ENCODE measurements at places on chromosomes 5 and 9.

GRCh38 chr9:137222190-137223077, at the start of gene RNF208:
RNF208 (minus strand) TSS chr9:137222240; CDS start chr9:137221212, 1,028 bp downstream.
- DNase-seq = no peak

GRCh38 chr5:149801307-149801990, 71.3 kb downstream of the PPARGC1B start:
- no peak for DNase-seq

DNA sequence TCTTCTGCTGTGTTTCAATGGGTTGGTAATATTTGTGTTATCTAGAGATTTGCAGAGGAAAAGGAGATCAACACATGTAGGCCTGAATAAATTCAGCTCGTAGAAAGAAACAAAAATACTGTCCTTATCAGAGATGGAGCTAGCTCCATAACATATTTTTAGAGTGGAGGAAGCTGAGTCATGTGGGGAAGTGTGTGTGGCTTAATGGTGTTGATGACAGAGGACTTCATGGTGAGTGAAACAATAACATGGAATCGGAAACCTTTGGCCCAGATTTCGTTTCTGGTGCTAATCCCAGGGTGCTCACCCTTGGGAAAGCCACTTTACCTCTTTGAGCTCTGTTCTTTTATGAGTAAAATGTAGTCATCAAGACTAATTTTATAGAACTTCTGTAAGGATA, 825.0 kb downstream of the TLR4 start:
- DNase-seq = no peak

- no peak for DNase-seq
Observed at GRCh38 chr5:167029488-167029887, 1262.0 kb upstream of the WWC1 start.

GRCh38 chr5:50751064-50751657, 84.7 kb downstream of the PARP8 start:
- DNase-seq = no peak

DNA sequence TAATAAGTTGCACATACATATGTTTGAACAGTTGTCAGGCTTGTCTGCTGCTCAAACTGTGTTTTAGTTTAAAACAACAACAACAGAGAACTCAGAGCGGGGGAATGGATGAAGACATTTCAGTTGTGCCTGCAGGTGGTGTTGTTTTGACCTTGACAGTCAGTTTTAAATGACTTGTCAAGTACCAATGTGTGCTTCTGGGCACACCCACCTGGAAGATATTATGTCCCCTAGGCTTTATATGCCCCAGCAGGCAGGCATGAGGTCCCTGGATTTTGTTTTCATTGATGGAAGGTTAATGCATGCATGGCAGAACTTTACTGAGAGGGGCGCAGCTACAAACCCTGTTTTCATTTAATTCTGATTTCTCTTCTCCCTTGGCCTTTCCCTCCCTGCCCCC, 84.6 kb downstream of the AOPEP start:
- DNase-seq = no peak

DNA sequence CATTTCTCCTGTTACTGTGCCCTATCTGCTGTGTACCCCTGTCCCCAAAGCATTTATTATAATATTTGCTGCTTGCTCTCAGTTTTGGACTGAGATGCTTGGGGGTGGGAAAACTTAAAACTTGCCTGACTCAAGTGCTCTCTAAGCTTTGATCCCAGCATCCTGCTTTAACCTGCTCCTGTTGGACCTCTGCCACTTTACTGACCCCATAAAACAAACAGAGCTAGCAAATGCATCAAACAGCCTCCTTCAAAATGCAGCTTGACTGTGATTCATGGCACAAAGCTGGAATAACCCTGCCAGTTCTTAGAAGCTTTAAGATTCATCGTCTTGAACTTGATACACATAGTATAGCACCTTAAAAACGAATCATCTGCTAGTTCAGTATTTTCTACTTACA, 212.5 kb downstream of the DEPDC1B start:
- DNase-seq = no peak

DNA sequence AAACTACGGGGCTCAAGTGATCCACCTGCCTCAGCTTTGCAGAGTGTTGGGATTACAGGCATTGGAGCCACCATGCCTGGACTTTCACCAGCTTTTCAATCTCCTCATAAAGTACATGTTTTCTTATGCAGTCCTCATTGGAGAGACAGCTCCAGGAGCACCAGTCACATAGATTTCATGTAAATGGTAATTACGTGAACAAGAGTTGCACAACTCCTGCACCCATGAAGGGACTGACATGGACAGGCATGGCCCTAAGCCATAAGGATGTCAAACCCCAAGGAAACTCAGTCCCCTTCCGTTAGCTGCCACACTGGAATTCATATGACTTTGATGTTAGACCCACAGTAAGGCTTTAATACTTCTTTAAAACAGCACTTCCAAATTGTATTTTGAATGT, 7.6 kb upstream of the ADGRV1 start:
- no peak for DNase-seq

- no peak for DNase-seq
Observed at GRCh38 chr5:40494631-40495236, 185.0 kb upstream of the PTGER4 start.

GRCh38 chr5:136084698-136085097, 47.9 kb upstream of the SMAD5 start:
- no peak for DNase-seq

DNA sequence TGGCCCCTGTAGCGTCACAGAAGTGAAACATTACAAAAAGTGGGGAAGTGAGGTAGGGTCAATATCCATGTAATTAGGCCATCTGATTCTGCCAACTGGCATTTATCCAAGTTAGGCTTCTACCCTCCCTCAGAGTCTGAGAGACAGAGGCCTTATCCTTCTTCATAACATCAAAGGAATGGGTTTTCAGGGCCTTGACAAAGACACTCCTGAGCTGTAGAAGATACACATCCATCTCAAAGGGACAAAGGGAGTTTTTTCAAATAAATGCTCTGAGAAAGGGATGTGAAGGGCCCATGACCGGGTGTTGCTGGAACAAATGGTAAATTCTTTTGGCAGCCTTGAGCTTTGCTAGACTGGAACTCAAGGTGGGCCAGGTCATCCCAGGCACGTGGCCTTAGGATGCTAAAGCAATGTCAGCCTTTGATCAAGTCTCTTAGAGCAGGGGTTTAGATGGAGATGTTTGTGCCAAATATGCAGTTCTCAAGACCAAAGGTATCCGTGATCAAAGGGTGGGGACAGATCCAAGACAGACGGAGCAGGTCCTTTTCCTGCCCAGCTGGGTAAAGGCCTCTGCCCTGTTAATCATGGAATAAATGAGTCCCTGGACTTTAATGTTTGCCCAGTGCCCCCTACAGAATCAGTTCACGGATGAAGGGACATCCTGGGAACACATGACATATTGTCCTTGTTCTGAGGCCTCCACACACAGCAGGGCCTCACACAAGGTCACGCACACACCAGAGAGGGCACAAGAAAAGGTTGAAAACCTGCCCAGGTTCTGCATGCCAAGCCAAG, 10.0 kb upstream of the FAM169A start:
- no peak for DNase-seq

- no peak for DNase-seq
Observed at GRCh38 chr9:23747088-23748075, 78.7 kb downstream of the ELAVL2 start.

DNA sequence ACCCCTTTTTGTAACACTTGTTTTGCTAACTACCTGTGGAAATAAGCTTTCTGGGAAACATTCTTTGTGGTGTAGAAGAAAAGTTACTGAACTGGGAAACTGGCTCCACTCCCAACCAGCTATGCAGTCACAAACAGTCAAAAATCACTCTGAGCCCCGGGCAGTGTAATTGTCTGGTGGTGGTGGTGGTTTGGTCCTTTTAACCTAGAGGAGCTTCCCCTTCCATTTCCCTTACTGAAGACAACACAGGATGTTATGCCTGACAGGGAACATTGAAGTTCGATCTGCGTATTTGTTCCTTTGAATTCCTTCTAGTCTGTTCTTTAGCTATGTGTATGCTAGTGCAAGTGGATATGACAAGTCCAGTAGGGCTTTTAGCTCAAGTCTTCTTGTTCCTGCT, 56.8 kb upstream of the TBCA start:
- peak; percentile 82 for DNase-seq

DNA sequence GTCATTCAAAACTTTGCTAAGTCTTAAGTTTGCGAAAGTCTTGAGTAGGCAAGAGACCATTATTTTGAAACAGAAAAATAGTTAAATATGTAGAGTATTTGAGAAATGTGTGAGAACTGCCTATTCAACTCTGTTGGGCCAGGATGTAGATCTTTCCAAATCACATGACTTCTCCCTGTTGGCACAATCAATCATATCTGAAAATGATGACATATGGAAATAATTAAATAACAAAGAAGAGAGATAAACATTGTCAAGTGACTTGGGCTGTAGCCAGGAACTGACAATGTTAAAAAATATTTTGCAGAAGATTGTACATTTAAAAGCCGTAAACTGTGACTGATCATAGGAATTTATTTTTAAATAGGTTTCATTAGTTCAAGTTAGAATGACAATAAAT, 104.6 kb upstream of the IL6ST start:
- DNase-seq = no peak

- no peak for DNase-seq
Observed at GRCh38 chr9:135885100-135885853, 22.1 kb downstream of the CAMSAP1 start.

DNA sequence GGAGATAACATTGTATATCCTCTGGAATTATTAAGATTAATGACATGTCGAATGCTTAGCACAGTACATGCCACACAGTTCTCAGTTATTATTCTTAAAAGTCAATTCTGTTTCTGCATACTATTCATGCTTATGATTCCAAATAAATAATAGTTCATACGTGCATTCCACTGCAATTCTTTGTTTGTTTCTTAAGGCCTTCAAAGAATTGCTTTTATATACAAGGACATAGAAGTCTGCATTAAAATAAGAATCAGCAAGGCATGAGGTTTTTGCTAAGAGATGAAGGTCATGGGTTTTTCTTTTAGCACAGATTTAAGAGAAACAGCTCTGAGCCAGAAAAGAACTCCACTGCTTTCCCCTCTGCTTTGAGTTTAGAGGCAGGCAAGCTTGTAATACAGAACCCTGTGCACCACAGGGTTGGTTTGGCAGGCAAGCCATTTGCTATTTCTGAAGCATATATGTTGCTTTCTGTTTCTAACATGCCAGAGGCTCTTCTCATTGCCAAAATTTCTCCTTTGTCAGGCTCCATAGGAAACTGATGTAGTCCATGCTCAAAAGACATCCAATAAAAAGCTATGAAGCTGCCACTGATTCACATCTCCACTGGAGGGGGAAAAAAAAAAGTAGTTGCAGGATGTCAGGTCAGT, 420.6 kb upstream of the TYRP1 start:
- no peak for DNase-seq

DNA sequence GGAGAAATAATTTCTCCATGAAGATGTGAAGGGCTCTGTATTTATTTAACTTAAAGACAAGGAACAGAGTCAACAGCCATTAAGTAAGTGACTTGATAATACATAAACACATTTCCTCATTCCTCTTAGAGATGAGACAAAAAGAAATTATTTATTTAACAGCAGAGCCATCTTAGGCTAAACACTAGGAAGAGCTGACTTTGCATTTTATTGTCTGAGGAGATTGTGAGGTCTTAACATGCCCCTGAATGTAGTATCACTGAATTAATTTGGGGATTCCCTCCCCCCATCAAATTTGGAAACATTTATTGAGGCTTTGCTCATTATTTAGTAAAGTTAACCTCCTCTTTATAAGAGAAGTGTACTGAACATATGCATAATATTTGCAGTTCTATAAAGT, 35.2 kb downstream of the TAS2R1 start:
- DNase-seq = no peak

GRCh38 chr5:81292130-81292529, 9.3 kb upstream of the ZCCHC9 start:
- no peak for DNase-seq

DNA sequence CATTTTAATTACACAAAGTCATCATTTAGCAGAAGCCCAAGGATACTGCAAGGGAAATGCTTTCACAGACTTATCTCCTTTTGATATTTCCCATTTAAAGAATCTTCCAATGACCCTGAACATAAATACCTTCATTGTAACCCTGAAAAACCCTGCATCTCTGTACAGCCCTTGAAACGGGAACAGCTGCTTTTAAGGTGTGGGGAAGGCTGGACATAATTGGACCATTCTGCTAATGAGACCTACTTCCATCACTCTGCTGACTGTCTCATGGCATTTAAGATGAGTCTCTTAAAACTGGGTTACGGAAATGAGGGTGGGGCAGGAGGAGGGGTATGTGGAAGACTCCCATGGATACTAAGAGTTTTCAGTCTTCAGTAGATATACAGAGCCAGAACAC, 485.8 kb downstream of the BRINP1 start:
- DNase-seq = no peak

DNA sequence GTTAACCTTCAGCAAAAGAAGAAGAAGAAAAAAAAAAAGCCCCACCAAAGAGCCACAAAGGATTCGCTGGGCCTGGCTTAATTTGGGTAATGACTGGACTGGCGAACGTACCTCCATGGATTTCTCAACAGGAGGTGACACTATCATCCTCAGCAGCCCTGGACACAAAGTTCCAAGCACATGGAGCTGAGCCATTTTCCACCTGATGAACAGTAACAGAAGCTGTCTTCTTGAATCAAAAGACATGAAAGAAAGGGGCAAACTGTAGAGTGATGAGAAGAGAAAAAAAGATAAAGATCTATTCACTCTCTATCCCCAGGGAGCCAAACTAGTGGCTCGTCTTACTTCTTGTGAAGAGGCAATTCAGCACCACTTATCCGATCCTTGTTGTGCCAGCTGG, 150.2 kb upstream of the TRPM3 start:
- DNase-seq = no peak

DNA sequence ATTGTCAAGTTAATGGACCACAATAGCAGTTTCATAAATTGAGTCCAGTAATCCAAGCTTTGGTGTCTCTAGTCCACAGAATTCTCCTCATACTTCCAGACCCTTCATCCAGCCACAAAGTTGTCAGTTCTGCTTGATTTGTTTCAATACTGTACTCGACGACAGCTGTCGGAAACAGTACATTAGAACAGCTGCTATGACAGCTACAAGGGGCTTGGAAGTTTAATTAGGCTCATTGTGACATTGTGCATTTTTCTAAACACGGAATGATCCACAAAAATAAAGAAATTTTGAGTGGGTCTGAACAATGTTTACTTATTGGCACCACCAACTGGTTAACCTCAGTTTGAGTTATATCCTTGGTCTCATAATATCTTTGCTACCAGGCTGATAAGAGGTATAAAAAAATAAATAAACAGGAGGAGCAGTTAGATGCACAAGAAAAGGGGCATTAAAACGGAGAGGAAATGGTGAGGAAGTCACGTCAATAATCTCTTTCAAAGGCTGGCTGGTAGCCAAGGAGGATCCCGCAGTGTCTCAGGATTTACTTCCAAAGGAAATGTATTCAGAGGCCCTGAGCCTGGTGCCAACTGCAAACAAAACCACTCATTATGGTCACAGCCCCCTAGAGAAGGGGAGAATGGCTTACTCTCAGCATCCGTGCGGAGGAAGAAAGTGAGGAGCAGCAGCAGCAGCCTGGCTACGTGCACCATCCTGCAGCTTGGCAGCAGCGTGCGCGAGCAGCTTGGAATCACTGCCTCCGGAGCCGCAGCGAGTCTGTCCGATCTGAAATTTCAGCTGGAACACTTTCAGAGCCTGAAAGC, 933.8 kb upstream of the DMAC1 start:
- peak; percentile 60 for DNase-seq

GRCh38 chr9:36935768-36936497, 98.1 kb downstream of the PAX5 start:
- DNase-seq = no peak

- no peak for DNase-seq
Observed at GRCh38 chr9:91185193-91185886, 176.4 kb downstream of the AUH start.
